NK-92 treated with Interleukin-12 subunit alpha and Interleukin-12 subunit beta, amount 100 ng/mL, for 24 hours (cell line): ENCODE measurements at places on chromosomes 2 and 18.

DNA sequence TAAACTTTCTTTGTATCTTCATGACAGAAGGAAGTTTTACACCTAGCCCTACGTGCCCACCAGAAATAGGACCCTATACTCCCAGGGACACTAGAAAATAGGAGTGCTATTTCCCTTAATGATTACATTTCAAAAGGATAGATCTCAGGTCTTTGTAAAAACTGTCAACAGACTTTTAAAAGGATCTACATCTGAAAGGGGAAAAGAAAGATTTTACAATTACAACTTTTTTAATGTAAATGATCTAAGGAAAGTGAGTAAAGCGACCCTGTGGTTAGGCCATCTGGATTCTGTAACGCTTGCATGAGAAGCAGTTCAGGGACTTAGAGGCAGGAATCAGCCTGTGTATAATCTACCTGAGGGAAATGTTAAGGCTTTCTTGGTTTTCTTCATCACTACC, 431.8 kb upstream of the MC4R start:
- no peak for DNase-seq

DNA sequence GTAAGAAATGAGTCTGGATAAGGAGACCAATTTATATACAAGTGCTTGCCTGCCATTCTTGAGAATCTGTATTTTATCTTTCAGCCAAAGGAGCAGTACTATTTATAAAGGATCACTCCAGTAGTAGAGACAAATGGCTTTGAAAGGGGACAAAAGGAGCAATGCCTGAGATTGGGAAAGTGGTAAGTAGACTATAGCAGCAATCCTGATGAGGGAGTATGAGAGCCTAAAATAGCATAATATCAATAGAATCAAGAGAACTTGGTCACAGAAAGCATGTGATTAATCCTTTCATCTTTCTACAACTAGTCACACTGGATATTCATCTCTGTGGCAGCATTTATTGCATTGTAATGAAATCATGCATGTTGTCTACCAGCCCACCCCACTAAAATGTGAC, 20.2 kb downstream of the NRXN1 start:
- DNase-seq, result no peak

- DNase-seq, result no peak
Measured at GRCh38 chr2:216235896-216236295, 126.7 kb downstream of the XRCC5 start.

DNA sequence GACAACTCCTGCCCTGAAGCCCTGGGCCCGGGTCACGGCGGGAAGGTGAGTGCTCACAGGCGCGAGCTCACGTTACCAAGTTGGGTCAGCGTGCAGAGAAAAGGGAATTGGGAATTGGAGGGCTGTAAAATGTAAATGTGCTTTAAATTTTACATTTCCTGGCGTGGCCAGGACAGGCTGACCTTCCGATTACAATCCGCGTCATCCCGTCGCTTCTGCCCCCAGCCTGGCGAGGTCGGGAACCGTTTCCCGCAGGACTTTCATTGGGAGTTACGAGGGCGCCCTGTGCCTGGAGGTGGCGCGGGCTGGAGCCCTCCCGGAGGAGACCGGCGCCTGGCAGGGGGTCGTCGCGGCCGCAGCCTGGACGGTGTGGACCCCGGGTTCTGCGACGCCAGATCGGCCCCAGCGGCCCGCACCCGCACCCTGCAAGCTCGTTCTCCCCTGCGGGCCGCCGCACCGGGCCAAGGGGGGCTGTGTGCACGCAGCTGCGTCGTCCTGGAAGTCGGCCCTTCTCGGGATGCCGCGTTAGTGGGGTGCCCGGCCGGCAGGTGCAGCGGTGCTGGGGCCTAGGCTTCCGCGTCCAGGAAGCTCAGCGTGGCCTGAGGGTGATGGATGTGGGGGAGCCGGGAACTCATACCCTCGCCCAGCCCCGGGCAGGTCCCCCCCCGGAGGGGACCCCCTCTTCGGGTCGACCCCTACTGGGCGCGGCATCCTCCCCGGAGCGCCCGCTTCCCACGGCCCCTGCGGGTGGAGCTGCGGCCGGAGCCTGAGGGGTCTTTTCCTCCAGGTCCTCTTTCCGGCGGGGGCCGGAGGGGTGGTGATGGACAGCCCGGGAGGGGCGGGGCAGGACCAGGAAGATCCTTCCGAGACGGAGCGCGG, 63.9 kb downstream of the LRRFIP1 start:
- no peak for DNase-seq

DNA sequence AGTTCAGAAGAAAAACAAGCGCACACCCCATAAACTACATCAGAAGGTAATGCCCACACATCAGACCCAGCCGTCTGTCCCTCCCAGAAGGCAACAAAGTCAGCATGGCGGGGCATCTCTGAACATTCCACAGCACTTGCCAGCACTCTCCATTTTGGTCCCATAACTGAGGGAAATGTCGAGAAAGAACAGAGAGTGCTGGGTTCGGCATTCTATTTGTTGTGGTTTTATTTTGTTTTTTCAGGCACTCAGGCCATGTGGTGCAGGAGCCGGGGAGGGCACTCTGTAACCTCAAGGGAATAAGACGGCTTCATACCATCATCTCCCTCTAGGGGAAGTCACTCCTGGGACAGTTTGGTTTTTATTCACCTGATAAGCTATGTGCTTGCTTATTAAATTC, 156.0 kb downstream of the SEPTIN10 start:
- DNase-seq, result no peak

- peak; percentile 22 for DNase-seq
Measured at GRCh38 chr2:144505245-144505831, 14.6 kb downstream of the ZEB2 start.

GRCh38 chr2:60830991-60831390, 50.4 kb upstream of the REL start:
- DNase-seq, result no peak

GRCh38 chr2:221097568-221097915, 474.6 kb downstream of the EPHA4 start:
- DNase-seq, result no peak

DNA sequence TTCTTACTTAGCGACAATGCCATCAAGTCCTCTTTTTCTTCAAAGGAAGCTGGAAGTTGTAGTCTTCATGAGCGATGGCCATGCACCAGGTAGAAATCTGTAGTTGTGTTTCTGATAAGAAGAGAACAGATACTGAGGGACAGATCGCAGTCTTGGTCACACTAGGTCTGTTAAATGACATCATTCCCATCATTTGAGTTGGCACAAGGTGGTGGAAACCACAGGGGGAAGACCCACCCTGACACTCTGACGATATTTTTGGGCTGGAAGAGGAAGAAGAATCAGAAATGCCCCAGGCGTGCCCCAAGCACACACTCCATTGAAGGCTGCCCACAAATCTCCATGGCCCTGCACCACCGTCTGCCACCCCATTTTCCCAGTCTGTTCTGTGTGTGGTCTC, 89.0 kb upstream of the BOD1L2 start:
- no peak for DNase-seq
